ENCODE measurements at places on chromosomes 12 and 14. TPM values are rescaled to one million over a fixed set of nuclear protein-coding genes. Genes with fewer than 3 reads are reported as not detected.

Gene ASCL1
- 0.60 TPM for polyA plus RNA-seq

Gene BMAL2
- 4.4 TPM for polyA plus RNA-seq

DNA sequence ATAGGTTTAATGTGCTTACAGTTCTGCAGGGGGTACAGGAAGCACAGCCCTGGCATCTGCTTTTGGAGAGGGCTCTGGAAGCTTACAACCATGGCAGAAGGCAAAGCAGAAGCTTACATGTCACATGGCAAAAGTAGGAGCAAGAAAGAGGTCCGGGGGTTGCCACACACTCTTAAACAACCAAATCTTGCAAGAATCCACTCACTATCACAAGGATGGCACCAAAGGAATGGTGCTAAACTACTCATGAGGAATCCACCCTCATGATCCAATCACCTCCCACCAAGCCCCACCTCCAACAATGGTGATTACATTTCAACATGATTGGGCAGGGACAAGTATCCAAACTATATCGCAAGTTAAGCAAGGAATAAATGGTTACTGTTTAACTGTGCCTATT, 255.8 kb upstream of the AVPR1A start:
- DNase-seq, result no peak

DNA sequence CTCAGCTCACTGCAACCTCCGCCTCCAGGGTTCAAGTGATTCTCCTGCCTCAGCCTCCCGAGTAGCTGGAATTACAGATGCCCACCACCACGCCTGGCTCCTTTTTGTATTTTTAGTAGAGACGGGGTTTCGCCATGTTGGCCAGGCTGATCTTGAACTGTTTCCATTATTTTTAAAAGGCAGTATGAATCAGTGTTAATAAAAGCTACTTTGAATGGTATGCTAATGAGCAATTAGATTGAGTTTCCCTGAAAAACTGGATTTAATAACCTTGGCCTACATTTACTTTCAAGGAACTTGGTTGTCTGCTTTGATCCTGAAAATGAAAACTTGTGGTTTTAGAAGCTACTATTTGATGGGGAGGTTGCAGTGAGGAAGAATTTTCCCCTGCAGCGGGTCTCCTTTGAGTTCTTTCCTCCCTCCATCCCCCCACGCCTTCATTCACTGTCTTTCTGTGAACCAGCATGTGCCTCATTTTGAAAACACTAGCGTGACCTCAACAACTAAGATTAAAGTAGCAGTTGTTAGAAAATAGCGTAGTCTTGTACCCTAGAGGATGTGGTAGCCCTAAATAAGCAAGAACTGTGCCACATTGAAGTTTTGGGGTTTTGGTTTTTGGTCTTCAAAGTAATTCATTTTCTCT, 17.8 kb upstream of the RPS6KA5 start:
- DNase-seq, result no peak

Gene SERPINA10
- 0.06 TPM for polyA plus RNA-seq

DNA sequence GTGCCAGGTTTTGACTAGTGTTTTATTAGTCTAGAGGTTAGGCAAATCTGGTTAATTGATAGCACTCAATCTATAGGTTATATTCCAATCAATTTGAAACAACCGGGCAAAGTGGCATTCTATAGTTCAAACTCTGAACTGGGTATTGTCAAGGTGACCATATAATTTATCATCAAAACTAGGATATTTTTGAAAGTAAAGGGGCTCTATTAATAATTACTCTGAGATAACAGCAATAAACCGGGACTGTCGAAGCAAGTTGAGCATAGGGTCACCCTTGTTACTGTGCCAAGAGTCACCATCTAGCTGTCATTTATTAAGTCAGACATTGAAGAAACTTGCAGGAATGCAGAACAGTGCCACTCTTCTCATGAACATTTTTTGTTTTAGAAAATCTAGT, 321.2 kb downstream of the RAD51B start:
- no peak for DNase-seq

- DNase-seq, result no peak
Measured at GRCh38 chr12:107079172-107080011, 14.0 kb downstream of the CRY1 start.

DNA sequence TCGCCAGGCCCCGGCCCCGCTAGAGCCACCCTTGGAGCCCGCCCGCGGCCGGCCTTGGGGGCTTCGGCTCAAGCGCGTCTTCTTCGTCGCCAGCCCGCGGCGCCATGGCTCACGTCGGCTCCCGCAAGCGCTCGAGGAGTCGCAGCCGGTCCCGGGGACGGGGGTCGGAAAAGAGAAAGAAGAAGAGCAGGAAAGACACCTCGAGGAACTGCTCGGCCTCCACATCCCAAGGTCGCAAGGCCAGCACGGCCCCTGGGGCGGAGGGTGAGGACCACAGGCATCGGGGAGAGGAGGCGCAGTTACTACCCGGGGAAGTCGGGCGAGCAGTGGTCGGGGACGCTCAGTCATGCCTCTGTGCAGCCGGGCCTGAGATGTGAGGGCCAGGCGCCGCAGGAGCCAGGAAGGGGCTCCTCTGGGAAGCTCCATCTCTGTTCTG, 573 bp downstream of the ARL6IP4 start:
- no peak for DNase-seq

- DNase-seq, result no peak
Measured at GRCh38 chr12:91813701-91814100, 331.9 kb downstream of the BTG1 start.

- peak; percentile 80 for DNase-seq
Measured at GRCh38 chr14:64684091-64684490, 20.1 kb upstream of the PLEKHG3 start.

DNA sequence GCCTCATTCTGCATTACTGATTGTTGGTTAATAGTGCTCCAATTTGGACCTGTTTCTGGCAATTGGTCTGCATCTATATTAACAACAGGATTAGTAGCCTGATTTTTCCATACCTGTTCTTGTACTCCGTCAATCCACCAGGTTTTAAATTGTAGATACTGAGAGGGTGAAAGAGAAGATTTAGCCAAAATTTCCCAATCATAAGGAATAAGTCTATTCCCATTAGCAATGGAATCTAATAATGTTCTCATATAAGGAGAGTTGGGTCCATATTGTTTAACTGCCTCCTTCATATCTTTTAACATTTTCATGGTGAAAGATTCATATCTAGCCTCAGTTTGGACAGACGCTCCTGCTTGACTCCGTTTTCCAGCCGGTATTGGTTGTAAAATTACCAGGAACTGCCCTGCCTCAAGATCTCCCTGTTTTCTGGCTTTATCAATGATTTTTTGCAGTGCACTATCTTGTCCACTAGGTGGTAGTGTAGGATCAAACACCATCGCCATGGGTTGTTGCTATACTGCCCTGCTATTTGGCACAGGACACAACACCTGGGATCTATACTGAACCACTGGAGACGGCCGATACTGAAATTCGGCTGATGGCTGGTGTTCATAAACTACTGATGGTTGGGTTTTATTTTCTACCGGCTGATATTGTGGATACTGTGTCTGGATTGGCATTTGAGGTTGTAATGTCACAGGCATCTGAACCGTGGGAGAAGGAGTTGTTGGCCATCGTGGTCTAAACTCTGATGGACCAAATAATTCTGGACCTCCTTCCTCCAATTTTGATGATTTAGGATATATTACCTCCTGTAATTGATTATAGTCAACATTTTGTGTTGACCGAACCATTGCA, 25.2 kb downstream of the DHRS4L2 start:
- peak; percentile 72 for DNase-seq

Gene HOXC10
- not detected for polyA plus RNA-seq

DNA sequence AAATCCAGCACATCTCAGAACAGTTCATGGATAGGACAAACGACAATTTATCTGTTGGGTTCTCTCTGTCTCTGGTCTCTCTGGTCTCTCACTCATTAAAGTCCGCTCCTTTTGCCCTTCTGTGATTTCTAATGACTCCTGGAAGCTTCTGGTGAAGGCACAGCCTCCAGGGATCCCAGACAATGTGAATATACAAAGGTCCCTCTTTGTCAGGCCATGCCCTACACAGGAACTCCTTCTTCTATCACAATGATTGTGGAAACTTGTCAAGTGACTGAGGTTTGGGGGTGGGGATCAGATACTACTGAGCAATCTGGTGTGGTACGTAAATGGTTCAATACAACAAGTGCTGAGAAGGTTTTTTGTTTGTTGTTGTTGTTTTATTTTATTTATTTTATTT, 42.7 kb upstream of the CDK17 start:
- no peak for DNase-seq

DNA sequence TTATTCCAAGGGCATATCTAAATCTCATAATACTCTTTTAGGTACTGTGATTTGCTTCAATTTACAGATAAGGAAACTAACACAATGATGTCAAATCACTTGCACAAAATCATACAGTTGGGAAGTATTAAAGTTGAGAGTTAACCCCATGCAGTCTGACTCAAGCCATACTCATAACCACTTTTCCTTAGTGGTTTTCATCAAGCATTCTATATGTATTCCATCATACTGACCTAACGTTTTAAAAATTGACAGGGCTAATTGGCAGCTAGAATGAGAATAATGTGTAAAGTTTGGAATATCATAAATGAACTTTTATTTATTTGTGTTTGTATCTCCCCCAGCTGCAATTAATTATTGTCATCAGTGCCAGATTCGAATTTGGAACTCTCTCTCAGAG, 20.9 kb downstream of the PUS7L start:
- DNase-seq, result no peak

GRCh38 chr14:59293935-59294661, 105.6 kb downstream of the DAAM1 start:
- DNase-seq, result no peak

GRCh38 chr12:113485330-113485729, 13.7 kb upstream of the LHX5 start:
- no peak for DNase-seq

DNA sequence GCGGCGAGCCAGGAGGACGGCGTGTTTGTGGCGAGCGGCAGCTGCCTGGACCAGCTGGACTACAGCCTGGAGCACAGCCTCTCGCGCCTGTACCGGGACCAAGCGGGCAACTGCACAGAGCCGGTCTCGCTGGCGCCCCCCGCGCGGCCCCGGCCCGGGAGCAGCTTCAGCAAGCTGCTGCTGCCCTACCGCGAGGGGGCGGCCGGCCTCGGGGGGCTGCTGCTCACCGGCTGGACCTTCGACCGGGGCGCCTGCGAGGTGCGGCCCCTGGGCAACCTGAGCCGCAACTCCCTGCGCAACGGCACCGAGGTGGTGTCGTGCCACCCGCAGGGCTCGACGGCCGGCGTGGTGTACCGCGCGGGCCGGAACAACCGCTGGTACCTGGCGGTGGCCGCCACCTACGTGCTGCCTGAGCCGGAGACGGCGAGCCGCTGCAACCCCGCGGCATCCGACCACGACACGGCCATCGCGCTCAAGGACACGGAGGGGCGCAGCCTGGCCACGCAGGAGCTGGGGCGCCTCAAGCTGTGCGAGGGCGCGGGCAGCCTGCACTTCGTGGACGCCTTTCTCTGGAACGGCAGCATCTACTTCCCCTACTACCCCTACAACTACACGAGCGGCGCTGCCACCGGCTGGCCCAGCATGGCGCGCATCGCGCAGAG, 873 bp downstream of the PLXNC1 start:
- DNase-seq, result no peak

- no peak for DNase-seq
Measured at GRCh38 chr14:66288511-66288910, 197.7 kb upstream of the CCDC196 start.

Gene ERG28
- 10.2 TPM for polyA plus RNA-seq

GRCh38 chr12:53474077-53474476, 22.2 kb downstream of the PCBP2 start:
- no peak for DNase-seq

DNA sequence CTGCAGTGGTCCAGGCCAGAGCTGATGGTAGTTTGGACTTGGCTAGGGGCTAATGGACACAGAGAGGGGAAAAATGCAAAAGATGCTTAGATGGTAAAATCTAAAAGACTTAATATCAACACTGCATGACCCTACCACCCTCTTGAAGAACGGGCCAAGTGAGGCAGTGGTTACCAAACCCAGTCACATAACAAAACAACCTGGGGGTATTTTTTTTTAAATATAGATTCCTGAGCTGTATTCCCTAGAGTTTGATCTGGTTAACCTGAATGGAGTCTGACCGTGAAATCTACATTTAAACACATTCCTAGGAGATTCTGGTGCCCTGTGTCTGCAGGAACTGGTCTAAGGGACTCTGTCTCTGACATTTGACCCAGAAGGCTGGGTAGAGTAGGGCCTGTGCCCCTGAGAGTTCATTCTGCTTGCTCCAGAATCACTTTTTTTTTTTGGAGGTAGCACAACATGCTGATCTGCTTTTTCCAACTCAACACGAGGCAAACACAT, 15.7 kb downstream of the ABHD4 start:
- DNase-seq, result no peak

Gene TSPAN19
- not detected for polyA plus RNA-seq

DNA sequence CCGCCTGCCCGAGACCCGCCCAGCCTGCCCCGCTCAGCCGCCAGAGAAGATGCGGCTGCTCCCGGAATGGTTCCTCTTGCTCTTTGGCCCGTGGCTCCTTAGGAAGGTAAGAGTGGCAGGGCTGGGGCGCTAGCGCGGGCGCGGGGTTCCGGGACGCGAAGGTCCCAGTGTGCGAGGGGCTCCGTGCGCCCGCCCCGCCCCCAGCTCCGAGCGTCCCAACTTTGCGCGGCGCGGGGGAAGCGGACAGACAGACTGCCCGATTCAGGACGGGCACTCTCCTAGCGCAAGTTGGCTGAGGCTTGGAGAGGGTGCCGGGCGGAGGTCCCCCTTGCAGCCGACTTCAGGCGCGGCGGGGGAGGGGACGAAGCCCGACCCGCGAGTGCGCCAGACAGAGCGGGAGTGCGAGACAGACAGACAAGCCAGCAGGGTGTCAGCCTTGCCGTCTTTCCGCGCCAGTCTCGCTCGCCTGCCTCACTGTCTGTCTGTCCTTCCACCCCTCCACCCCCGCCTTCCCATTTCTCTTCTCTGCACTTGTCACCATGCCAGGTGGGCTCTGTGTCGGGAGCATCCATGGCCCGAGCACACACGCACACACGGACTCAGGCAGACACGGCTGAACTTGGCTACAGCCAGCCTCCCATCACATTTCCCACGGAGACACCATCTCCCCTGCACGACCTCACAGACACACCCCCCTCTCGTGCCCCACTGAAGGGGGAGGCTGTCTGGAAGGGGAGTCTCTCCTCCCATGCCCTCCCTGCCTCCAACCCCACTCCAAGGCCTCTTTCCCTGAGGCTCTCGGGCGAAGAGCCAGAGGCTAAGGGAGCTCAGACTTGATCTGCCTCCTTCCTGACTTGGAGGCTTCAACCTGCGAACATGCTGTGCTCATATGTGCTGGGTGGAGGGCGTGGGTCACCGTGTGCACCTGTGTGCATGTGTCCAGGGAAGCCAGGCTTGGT, 606 bp downstream of the NXPH4 start:
- DNase-seq, result no peak

Gene OR4E2
- not detected for polyA plus RNA-seq

GRCh38 chr14:69716478-69717187, 50.3 kb upstream of the SRSF5 start:
- no peak for DNase-seq

Gene RTL1
- polyA plus RNA-seq, result not detected

- peak; percentile 77 for DNase-seq
Measured at GRCh38 chr12:6384499-6385436, 806 bp downstream of the LTBR start.

Gene CLEC4E
- 1.8 TPM for polyA plus RNA-seq

Gene GRIP1
- 0.46 TPM for polyA plus RNA-seq

- no peak for DNase-seq
Measured at GRCh38 chr12:88172844-88173407, 30.8 kb downstream of the TMTC3 start.

Measured in sigmoid colon (tissue), 7 donors.